K562 (cell line): ENCODE measurements at places on chromosomes 1 and 21. TPM values are rescaled to one million over a fixed set of nuclear protein-coding genes. Genes with fewer than 3 reads are reported as not detected.

TSPAN1 gene
- not detected in 2 replicates for polyA plus RNA-seq

CASZ1 gene
- polyA plus RNA-seq: 3.1 and 4.0 TPM in 2 replicates

PPIAL4G gene
- not detected in 2 replicates for polyA plus RNA-seq

DTL gene
- polyA plus RNA-seq: 42.9 and 48.6 TPM in 2 replicates

PGLYRP3 gene
- polyA plus RNA-seq: not detected in 2 replicates

SWT1 gene
- 1.6 and 2.0 TPM in 2 replicates for polyA plus RNA-seq

LDLRAD1 gene
- polyA plus RNA-seq: not detected in 2 replicates

POFUT2 gene
- 18.3 and 21.2 TPM in 2 replicates for polyA plus RNA-seq

INKA2 gene
- 0.12 and 0.53 TPM in 2 replicates for polyA plus RNA-seq

SLC45A1 gene
- not detected in 2 replicates for polyA plus RNA-seq

OMA1 gene
- polyA plus RNA-seq: 23.6 and 26.1 TPM in 2 replicates

TGFBR3 gene
- polyA plus RNA-seq: 7.5 and 9.1 TPM in 2 replicates

SYTL1 gene
- 5.9 and 8.6 TPM in 2 replicates for polyA plus RNA-seq

CAMK1G gene
- polyA plus RNA-seq: not detected in 2 replicates

FCRL1 gene
- not detected in 2 replicates for polyA plus RNA-seq

RAB3B gene
- 0.19 and 0.27 TPM in 2 replicates for polyA plus RNA-seq
